Glutamatergic neuron (in vitro differentiated cells): ENCODE measurements at places on chromosomes 13 and 19. TPM values are rescaled to one million over a fixed set of nuclear protein-coding genes. Genes with fewer than 3 reads are reported as not detected.
A peak's percentile ranks its signal among the peaks of the same experiment; 100 is the strongest.

The CARM1 gene
- 133 TPM for total RNA-seq

DNA sequence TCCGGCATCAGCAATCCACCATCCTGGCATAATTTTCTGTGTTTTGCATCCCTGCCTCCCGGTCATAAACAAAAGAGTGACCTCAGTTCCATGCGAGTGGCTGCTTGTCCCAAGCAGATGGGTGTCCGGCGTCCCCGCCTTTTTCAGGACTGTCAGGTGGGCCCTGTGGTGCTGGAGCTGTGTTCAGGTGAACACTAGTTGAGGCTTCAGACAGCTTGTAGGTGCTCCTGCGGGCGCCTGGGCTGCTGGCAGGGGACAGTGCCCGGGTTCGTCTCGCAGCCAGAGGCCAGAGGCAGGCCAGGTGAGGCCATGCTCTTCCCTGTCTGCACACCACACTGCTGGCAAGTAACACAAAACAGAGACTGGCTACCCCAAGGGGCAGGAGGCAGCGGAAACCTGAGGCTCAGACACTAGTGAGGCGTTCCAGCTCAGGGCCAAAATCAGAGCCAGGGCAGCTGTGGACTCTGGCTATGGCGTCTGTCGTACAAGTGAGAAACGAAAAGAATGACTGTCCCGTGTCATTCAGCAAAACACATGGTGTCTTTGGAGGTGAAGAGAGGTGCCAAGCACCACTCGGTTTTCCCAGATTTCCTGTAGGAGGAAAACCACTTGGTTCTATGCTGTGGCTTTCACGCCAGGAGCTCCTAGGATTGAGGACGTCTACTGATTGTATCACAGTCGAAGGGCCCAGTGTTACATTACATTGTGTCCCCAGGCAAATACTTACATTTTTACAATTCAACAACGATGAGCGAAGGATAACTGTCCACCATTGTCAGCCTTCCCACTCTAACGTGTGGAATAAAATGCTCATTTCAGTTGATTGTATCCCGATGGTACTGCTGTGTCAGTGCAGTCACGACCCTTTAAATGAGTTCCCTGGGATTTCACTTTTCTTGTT is 104.0 kb downstream of the ATP11A start:
- H3K36me3 ChIP-seq: peaks cover 17% of the 10 kb centered on the region
- no peak for DNase-seq
- H3K4me3 ChIP-seq: no peak overlapping the region
- H3K4me1 ChIP-seq: no peaks in the 10 kb centered on the region
- peaks cover 3% of the 10 kb centered on the region for H3K27me3 ChIP-seq

GRCh38 chr13:104847922-104848321 is 1687.5 kb downstream of the EFNB2 start:
- H3K27ac ChIP-seq: no peak overlapping the region
- no peaks in the 10 kb centered on the region for H3K36me3 ChIP-seq
- H3K27me3 ChIP-seq: no peaks in the 10 kb centered on the region
- H3K4me3 ChIP-seq: no peak overlapping the region

DNA sequence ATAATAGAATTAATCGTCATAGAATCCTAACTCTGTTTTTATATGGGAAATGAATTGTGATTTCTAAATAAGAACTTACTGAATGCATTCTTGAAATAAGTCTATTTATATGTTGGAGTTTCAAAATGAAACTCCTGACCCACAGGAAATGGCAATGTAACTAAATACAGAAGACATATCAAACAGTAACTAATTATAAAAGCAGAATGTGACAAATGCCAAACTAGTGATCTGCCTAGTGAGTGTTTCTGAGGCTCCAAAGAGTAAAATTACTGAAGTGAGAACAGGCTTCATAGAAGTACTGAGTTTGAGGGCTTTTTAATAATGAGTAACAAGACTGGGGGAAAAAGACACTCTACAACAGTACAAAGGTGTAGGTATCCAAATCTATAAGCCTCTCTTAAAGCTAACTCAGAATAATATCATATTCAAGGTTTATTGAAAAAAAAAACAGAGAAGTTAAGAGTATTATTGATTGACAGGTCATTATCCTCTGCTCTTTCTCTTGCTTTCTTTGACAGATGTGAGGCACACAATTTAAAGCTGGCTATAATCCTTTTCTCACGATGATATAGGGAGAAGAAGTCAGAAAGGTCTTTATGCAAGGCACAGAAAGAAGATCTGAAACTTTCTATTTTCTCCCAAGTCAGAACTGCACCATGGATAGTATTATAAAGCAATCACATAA is 17.4 kb upstream of the ATXN8OS start:
- H3K27ac ChIP-seq: no peak overlapping the region

The ZNF799 gene
- total RNA-seq: 2.6 TPM

The ZIC5 gene
- 0.47 TPM for total RNA-seq

- H3K4me3 ChIP-seq: no peak overlapping the region
- DNase-seq: no peak
- peaks cover 5% of the 10 kb centered on the region for H3K4me1 ChIP-seq
- H3K27me3 ChIP-seq: no peaks in the 10 kb centered on the region
- H3K36me3 ChIP-seq: no peaks in the 10 kb centered on the region
Observed at GRCh38 chr13:109166804-109167203, 537.4 kb downstream of the MYO16 start.

The GRK1 gene
- total RNA-seq: 1.2 TPM

The ANGPTL4 gene
- total RNA-seq: 0.51 TPM

- H3K27ac ChIP-seq: no peak overlapping the region
- peaks cover 8% of the 10 kb centered on the region for H3K27me3 ChIP-seq
- no peak overlapping the region for H3K4me3 ChIP-seq
- no peak for DNase-seq
Observed at GRCh38 chr19:33862981-33863380, 66.3 kb downstream of the KCTD15 start.

The BICRA gene
- total RNA-seq: 55.5 TPM

- no peak for DNase-seq
- no peak overlapping the region for H3K27ac ChIP-seq
- H3K36me3 ChIP-seq: no peaks in the 10 kb centered on the region
- H3K4me3 ChIP-seq: no peak overlapping the region
Observed at GRCh38 chr13:41767801-41768200, 193.1 kb downstream of the VWA8 start.

The ZNF418 gene
- 25.4 TPM for total RNA-seq

DNA sequence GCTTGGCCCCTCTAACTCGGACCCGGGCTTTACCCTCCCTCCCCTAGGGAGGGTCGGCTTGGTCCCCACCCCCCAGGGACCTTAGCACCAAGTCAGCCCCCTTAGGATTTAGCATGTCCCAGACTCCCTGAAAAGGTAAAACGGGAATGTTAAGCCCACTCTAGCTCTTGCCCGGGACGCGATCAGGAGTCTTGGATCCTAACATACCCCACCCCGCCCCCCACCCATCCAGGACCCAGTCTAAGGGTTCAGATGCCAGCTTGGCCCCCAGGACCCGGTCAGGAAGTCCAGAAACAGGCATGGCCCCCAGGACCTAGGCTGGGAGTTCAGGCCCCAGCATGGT is 437 bp downstream of the EPOR start:
- peak overlapping the region; percentile 55 for H3K4me3 ChIP-seq
- peaks cover 9% of the 10 kb centered on the region for H3K27me3 ChIP-seq
- peak overlapping the region; percentile 22 for H3K27ac ChIP-seq
- H3K36me3 ChIP-seq: no peaks in the 10 kb centered on the region
- DNase-seq: no peak

GRCh38 chr13:91868351-91868750 is 469.9 kb downstream of the GPC5 start:
- no peaks in the 10 kb centered on the region for H3K4me1 ChIP-seq
- no peaks in the 10 kb centered on the region for H3K27me3 ChIP-seq
- no peak overlapping the region for H3K27ac ChIP-seq
- H3K4me3 ChIP-seq: no peak overlapping the region
- H3K36me3 ChIP-seq: no peaks in the 10 kb centered on the region
- no peak for DNase-seq

DNA sequence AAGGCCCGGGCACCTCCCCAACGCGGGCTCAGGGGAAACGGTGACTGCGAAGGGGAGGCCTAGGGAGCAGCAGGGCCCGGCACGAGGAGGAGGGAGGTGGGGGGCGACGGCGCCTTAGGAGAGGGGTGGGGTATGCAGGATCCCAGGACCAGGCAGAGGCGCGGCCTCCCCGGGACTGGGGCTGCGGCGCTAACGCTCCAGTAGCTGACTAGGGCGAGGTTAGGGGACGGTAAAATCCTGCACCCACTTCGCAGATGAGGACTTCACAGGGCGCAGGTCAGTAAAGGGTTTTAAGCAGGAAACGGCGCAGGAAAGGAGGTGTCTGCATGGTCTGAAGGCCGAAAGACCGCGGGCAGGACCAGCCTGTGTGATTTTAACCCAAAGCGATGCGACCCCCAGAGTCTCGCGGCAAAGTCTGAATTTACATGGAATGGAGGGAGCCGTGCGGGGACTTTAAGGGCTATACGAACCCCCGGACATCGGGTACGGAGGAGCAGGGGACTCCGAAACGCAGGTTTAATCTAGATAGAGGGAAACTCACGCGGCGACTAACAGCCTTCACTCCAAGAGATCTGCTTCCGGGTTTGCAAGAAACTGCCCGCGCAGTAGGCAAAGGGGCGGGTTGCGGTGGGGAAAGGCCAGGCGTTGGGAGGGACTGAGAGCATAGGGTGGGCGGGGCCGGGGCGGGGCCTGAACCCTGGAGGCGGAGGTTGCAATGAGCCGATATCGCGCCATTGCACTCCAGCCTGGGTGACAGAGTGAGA is at the start of gene ZNF665:
Gene ZNF665, minus strand, starts transcription at position 588 of the 764 bp plus-strand sequence. CDS start 10,460 bp downstream, outside the sequence.
- peaks cover 3% of the 10 kb centered on the region for H3K4me1 ChIP-seq
- peak within 1 kb of the TSS; percentile 81 for H3K4me3 ChIP-seq
- peak within 1 kb of the TSS; percentile 28 for H3K27ac ChIP-seq
- peaks cover 9% of the 10 kb centered on the region for H3K36me3 ChIP-seq
- peak; percentile 82 for DNase-seq

The CABP5 gene
- not detected for total RNA-seq

The CCDC169 gene
- 7.0 TPM for total RNA-seq

DNA sequence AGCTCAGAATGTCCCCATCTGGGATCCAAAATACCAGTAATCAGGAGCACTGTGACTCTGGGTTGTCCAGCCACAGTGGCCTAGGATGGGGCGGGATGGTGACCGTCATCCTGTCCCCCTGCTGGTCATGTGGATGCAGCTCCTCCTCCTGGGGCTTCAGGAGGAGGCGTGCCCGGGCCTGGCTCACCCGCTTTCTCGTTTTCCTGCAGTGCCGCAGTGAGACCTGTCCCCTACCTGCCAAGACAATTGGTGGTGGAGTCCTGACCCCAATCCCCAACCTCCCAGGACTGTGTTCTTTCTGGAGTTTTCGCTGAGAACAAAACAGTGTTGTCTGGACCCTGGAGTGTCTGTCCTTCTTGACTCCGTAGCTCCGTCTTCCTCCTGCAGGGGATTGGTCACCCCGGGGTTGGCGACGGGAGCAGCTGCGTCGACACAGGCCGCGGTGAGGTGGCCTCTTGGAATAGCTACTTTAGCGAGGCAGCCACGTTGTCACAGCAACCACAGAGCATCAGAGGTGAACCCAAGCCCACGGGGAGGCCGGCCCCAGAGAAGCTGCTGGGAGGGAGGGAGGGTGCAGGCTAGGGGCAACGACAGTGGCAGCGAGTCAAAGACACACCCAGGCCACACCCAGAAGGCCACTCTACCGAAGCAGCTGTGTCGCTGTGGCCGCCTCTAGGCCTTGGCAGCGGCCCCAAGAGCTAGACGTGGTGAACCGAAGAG is 10.2 kb upstream of the EMC10 start:
- peaks cover 5% of the 10 kb centered on the region for H3K27me3 ChIP-seq
- no peak overlapping the region for H3K27ac ChIP-seq
- no peaks in the 10 kb centered on the region for H3K4me1 ChIP-seq
- no peak overlapping the region for H3K4me3 ChIP-seq
- no peaks in the 10 kb centered on the region for H3K36me3 ChIP-seq

The KIR2DL1 gene
- total RNA-seq: not detected

DNA sequence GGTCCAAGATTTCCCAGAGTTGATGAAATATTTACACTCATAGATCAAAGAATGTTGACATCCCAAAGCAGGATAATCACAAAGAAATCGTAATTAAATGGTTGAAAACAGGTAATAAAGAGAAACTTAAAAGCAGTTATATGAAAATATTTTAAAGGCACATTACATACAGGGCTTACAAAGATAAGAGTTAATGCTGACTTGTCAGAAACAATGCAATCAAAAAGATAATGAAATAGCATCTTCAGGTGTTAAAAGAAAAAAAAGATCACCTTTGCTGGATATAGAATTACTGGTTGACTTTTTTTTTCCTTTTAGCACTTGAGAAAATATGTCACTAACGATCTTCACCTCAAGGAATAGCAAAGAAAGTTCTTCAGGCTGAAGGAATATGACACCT is 48.8 kb downstream of the KCTD15 start:
- no peak overlapping the region for H3K27ac ChIP-seq
- H3K4me3 ChIP-seq: no peak overlapping the region
- peaks cover 3% of the 10 kb centered on the region for H3K27me3 ChIP-seq
- no peaks in the 10 kb centered on the region for H3K4me1 ChIP-seq

GRCh38 chr13:100154842-100155416 is 66.0 kb downstream of the PCCA start:
- H3K27me3 ChIP-seq: no peaks in the 10 kb centered on the region
- H3K36me3 ChIP-seq: no peaks in the 10 kb centered on the region
- no peak for DNase-seq
- H3K4me3 ChIP-seq: no peak overlapping the region
- peaks cover 9% of the 10 kb centered on the region for H3K4me1 ChIP-seq

The ZFP14 gene
- 14.3 TPM for total RNA-seq

DNA sequence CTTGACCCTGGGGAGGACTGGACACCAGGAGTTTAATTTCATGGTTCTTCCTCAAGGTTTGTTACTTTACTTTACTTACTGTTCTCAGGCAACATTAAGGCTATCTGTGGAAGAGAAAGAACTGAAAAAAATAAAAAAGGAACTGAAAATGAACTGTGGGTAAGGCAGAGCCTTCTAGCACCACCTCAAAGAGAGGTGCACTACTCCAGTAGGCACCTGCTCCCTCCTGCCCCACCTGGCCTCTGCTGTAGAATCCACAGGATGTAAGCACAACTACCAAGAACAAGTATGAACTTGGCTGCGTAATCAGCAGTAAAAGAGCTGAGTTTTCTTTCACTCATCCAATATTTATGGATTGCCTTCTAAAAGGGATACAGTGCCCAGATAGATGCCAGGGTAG is 12.2 kb downstream of the ZNF112 start:
- no peak overlapping the region for H3K27ac ChIP-seq
- no peak for DNase-seq
- H3K4me3 ChIP-seq: no peak overlapping the region

DNA sequence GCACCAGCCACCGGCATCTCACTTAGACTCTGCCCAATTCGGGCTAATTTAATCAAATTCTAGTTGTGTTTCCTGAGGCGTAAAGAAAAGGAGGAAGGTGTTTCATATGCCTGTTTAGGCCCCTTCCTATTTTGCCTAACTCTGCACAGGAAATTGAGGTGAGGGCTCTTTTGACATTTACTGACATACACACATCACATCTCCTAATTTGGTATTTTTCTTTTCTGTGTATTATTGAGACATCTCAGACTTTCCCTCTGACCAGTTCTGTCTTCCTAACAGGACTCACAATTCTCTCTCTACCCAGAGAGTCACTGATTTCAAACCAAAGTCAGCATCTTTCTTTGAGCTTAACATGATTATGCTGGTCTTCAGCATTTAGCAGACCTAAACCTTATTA is 7.9 kb downstream of the CEACAM3 start:
- H3K27me3 ChIP-seq: peaks cover 8% of the 10 kb centered on the region
- no peaks in the 10 kb centered on the region for H3K36me3 ChIP-seq
- H3K4me1 ChIP-seq: no peaks in the 10 kb centered on the region
- no peak for DNase-seq
- H3K27ac ChIP-seq: no peak overlapping the region

The CEACAM7 gene
- not detected for total RNA-seq

GRCh38 chr19:38663156-38663651 is 15.8 kb downstream of the ACTN4 start:
- peak overlapping the region; percentile 76 for H3K4me3 ChIP-seq
- H3K36me3 ChIP-seq: no peaks in the 10 kb centered on the region
- no peak for DNase-seq
- H3K27ac ChIP-seq: peak overlapping the region; percentile 82
